ENCODE measurements at places on chromosomes 6 and 20.
A peak's percentile ranks its signal among the peaks of the same experiment; 100 is the strongest.

DNA sequence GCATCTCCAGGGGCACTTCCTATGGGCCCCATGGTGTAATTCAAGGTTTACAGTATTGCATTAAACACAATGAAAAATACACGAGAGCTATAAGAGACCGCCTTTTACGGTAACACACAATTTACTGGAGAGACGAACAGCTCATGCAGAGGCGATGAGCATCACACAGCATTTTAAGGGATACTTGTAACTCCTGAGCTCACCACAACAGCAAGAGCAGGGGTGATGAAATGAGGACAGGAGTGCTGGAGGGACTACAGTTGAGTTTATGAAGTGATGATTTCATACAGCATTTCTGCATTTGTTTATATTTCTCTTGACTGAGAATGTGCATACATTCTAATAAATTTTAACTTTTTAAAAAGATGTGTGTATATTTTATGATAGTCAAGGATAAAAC lies 113.9 kb downstream of the WDR27 start:
- no peak for DNase-seq

- no peak for DNase-seq
Measured at GRCh38 chr20:60242836-60243505, 284.7 kb downstream of the CDH26 start.

DNA sequence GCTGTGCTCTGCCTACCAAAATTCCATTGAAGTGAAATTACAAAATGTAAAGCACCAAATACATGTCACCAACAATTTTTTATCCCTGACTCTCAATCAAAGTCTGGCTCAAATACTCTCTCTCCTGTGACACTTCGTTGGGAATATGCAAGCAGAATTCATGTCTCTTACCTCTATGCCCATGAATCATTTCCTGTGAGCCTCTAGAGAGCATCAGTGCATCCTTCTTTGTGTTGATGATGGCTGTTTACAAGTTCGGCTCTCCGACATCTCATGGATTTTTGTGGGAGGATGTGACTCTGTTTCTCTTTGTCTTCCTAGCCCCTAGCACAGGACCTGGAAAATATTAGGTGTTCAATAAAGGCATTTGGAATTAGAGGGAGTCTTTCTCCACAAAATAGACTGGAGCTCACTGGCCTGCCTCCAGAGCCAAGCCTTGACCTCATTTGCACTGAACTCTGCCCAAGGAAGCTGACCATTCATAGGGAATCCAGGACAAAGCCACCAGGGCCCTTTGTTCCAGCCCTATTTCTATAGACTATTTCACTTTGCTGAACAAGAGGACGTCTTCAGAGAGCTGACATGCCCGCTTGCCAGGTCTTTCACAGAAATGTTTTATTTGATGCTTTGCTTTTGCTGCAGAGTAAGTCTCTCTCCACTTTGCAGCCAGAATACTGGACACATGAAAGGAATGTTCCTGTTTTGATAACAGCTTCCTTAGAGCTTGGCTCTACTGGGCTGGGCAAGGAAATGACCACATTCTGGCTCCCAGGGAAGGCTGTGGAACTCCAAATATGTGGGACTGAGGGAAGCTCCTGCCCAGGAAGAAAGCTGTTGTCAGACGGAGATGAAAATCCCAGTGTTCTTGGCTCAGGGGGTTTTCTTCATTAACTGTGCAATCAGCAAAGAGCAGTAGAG lies 194.5 kb upstream of the CDYL start:
- DNase-seq = no peak

GRCh38 chr20:57870597-57871236 lies 160.9 kb upstream of the PMEPA1 start:
- DNase-seq = no peak

DNA sequence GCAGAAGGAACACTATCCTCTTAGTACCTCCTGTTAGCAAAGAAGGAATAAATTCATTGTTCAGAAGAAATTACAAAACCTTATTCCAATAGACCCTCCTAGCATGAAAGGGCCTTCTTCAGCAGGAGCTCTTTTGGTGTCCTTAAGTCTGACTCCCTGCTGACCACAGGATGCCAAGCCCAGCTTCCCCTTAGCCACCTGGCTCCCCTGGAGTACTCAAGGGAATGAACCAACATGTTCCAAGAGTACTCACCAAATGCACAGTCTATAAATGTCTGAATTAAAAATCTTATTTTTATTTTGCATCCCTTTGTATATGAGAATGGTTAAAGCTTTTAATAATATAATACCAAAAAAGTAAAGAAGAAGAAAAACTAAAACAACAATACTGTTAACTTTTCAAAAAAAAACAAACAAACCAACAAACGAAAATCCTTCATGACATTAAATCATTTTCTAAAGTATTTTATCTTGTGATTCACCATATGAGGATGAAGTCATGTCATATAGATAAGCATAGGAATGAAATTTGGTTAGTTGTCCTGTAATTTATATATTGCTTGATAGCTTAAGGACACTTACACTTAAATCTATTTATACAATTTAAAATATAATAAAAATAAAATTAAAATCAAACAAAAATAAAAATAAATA lies 1355.1 kb downstream of the HACE1 start:
- no peak for DNase-seq

GRCh38 chr6:39102071-39102820 lies 12.7 kb downstream of the SAYSD1 start:
- DNase-seq = peak; percentile 34

- DNase-seq = no peak
Measured at GRCh38 chr6:46756469-46757213, 9.9 kb downstream of the ANKRD66 start.

GRCh38 chr6:103629613-103630012 lies 1230.1 kb downstream of the HACE1 start:
- no peak for DNase-seq

GRCh38 chr6:146739696-146740095 lies 140.9 kb downstream of the ADGB start:
- DNase-seq = no peak

GRCh38 chr6:26594730-26595632 lies 1.8 kb upstream of the ABT1 start:
- no peak for DNase-seq

- DNase-seq = no peak
Measured at GRCh38 chr6:155284775-155285174, 21.0 kb downstream of the CLDN20 start.

DNA sequence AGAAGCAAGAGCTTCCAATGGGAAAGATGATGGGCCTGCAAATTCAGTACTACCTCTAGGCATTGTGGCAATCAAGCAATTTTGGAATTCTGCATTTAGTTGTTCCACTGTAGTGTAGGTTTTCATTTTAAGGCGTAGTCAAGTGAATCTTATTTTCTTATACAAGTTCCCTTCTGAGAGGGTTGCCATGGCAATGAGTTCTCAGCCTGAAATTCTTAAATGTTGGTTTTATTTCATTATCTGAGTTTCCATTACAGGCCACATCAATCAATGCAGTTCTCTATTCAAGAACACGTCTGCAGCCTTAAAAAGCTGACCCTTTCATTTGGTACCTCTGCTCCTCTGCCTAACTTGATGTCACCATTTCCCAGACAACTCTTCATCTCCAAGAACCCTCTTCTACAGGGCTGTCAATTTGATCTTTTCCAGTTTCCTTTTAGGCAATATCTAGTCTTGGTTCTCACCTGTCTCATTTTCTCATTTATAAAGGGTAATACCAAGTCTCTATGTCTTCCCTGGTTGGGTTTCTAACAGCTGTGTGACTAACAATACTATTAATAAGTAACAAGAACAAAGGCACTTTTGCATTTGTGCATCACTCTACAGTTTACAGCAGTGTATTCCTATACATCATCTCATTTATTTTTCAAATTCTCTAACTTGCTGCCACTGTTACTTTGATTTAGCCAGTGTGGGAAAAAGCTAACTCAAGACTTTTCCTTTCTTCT lies 898.2 kb upstream of the FLRT3 start:
- DNase-seq = no peak
